ENCODE measurements at places on chromosomes 1 and 21.

DNA sequence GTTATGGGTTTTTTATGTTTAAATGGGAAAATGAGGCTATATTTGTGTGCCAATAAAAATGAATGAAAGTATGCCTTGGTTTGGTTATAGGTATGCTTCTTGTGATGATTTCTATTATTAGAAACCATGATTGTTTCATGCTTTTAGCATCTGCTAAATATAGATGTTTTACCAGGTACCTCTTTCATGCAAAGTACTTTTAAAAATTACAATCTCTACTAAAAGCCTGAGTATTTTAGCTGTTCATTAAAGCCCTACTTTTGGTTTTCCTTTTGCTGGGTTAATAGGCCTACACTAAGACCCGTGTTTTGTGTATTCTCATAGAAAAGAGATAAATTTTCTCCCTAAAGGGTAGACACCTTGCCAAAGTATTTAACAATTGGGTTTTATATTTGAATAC lies 32.0 kb downstream of the MTF2 start:
- DNase-seq = no peak

GRCh38 chr1:160827418-160827817 lies 31.4 kb downstream of the LY9 start:
- DNase-seq = no peak

DNA sequence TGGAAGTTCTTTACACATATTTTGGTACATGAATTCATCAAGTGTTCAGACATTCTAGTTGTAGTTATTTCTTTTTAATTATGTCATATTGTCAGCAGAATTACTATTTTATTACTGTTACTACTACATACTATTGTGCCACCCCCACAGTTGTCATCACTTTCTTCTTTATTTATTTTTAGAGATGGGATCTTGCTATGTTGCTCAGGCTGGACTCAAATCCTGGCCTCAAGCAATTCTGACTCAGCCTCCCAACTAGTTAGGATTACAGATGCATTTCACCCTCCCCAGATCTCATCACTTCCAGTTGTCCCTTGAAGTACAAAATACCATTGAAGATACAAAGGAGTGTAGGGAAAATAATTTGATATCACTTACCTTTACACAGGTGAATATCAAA lies 258.0 kb downstream of the KCTD3 start:
- DNase-seq = no peak

GRCh38 chr1:205652984-205653383 lies 21.2 kb upstream of the ELK4 start:
- DNase-seq = no peak

- no peak for DNase-seq
Measured at GRCh38 chr1:42379794-42380585, 602 bp upstream of the RIMKLA start.

GRCh38 chr1:998995-999724 lies 737 bp downstream of the HES4 start:
- no peak for DNase-seq

- no peak for DNase-seq
Measured at GRCh38 chr1:68175621-68176398, 56.5 kb downstream of the WLS start.

DNA sequence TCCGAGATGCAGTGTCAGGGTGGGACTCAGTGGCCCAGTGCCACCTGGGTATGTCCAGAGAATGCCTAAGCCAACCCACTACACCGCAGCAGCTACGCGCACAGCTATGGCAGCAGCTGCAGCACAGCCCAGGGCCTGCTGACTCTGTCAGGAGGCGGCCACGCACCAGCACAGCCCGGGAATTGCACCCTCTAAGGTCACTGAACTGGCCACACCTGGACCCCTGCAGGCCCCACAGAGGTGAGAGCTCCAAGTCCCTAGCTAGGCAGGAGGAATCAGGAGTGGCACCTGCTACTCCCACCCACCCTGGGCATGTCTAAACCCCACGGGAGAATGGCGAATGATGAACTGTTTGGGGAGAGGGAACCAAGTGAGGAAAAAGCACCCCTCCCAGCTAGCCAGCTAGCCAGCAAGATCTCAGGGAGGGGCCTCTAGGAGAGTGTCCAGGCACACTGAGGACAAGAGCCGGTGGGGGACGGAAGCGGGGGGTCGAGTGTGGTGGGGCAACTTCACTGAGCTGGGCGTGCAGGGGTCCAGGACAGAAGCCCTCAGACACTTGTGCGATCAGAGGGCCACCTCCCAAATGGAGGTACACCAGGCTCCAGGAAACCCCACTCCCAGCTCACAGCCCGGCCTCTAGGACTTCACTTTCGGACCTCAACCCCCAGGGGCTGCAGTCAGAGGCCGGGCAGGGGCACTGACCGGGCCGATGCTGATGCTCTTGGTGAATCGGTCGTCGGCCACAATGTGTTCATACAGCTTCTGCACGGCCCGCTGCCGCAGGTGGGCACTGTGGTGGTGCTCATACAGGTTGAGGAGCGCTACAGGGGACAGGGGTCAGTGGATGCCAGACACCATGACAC lies 13.9 kb downstream of the LSS start:
- DNase-seq = no peak

DNA sequence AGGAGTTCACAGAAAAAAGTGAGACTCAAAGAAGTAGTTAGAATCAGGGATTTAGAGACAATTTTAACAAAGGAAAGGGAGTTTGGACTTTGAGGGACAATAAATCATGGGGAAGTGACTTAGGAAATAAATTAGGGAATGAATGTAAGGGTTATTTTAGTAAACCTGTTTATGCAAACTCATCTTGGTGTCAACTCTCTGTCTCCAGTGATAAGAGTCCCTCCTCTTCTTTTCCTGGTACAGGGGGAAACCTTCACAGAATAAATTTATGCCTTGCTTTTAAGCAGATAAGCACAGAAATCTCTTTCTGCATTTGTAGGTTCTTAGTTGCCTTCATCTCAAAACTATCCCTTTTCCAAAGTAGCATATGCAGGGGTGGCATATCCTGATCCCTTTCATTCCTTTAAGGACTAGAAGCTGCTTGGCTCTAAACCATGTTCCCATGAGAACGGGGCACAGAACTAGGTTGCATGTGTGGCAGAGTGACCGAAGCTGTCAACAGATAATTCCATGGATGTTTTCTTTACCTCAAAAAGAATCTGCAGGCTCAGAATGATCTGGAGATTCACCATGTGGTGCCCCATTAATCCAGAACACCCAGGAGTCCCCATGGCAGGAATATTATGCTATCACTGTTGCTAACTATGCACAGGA lies 155.4 kb downstream of the ZNF648 start:
- DNase-seq = no peak

DNA sequence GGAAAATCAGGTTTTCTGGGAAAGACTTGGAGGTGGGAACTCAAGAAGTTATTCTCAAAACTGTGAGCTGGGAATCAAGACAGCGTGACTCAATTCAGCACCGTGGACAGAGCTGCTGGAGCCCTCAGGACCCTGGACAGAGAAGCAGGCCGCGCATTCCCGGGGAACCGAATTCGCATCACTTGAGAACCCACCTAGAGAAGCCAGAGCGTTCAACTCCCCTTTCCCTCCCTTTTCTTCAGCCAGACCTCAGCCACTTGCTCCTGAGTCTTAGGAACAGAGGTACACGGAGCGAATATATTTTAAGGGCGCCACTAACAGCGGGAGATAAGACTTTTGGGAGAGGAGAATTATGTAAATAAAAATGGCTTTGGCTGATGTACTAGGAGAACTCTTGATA lies 2.0 kb upstream of the LIN28A start:
- DNase-seq = no peak

All from thoracic aorta (tissue), 2 donors.